Sciatic nerve (tissue), 2 donors: ENCODE measurements at places on chromosomes 1 and 21. TPM values are rescaled to one million over a fixed set of nuclear protein-coding genes. Genes with fewer than 3 reads are reported as not detected.

GRCh38 chr1:9406111-9406510, 113.4 kb downstream of the SPSB1 start:
- no peak for DNase-seq

Gene AZIN2
- total RNA-seq: 12.4 TPM

- DNase-seq: no peak
Measured at GRCh38 chr1:169902751-169903150, 9.1 kb upstream of the SCYL3 start.

DNA sequence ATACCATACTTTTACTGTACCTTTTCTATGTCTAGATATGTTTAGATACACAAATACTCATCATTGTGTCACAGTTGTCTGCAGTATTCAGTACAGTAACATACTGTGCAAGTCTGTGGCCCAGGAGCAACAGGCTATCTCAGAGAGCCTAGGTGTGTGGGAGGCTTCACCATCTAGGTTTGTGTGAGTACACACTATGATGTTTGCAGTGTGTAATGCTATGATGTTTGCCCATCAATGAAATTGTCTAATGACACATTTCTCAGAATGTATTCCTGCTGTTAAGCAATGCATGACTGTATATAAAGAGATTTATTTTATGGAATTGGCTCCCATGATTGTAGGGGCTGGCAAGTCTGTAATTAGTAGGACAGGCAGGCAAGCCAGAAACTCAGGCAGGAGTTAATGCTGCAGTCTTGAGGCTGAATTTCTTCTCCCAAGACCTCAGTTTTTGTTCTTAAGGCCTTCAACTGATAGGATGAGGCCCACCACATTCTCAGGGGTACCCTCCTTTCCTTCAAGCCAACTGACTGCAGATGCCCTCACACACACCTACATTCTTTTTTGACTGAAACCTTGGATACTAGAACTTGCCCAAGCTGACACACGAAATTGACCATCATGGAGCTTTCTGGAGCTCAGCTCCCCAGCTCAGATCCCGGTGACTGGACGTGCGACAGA, 7.7 kb upstream of the AGTRAP start:
- no peak for DNase-seq

Gene QSOX1
- 46.3 TPM for total RNA-seq

DNA sequence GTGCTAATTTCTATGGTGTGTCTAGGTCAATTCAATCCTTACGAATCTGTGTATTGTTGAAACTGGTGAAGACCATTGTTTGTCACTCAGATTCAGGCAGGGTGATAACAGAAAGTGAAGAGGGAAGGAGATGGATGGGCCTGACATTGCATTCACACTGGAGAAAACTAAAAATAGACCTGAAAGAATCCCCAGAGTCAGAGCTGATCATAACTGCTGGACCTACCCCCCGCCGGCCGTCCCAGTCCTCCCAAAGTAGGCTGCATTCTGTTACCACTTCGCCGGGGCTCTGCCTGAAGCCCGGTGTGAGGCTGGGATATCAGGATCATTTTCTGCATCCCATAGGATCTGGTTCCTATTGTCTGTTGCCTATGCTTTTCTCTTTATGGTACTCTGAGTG, 121.1 kb downstream of the NUF2 start:
- no peak for DNase-seq

DNA sequence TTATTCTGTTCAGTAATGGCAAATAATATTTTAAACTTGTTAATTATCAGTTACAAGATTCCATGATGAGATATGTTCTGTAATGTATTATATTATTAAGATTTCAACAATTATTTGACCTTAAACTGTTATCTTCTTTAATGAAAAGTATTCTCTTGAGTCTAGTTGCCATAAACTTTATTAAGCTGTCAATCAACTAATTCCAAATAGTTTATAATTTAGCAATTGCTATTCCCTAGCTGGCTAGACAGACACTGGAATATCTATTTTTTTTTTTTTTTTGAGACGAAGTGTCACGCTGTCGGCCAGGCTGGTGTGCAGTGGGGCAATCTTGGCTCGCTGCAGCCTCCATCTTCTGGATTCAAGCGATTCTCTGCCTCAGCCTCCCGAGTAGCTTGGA, 3.8 kb downstream of the CMPK1 start:
- DNase-seq: no peak

Gene FOXD2
- total RNA-seq: 12.3 TPM

- no peak for DNase-seq
Measured at GRCh38 chr1:181143102-181143859, 54.8 kb downstream of the IER5 start.

- no peak for DNase-seq
Measured at GRCh38 chr1:101567582-101568189, 330.9 kb downstream of the S1PR1 start.
